ENCODE measurements at places on chromosomes 16 and 17. TPM values are rescaled to one million over a fixed set of nuclear protein-coding genes. Genes with fewer than 3 reads are reported as not detected.
A peak's percentile ranks its signal among the peaks of the same experiment; 100 is the strongest.

The ZSCAN10 gene
- 0.38 TPM for total RNA-seq

The KRTAP3-2 gene
- total RNA-seq: not detected

The C17orf78 gene
- total RNA-seq: not detected

The ELP5 gene
- total RNA-seq: 60.6 TPM

The FAM222B gene
- total RNA-seq: 9.4 TPM

The DNAI2 gene
- not detected for total RNA-seq

The MT1A gene
- 19.4 TPM for total RNA-seq

The ZP2 gene
- total RNA-seq: not detected

DNA sequence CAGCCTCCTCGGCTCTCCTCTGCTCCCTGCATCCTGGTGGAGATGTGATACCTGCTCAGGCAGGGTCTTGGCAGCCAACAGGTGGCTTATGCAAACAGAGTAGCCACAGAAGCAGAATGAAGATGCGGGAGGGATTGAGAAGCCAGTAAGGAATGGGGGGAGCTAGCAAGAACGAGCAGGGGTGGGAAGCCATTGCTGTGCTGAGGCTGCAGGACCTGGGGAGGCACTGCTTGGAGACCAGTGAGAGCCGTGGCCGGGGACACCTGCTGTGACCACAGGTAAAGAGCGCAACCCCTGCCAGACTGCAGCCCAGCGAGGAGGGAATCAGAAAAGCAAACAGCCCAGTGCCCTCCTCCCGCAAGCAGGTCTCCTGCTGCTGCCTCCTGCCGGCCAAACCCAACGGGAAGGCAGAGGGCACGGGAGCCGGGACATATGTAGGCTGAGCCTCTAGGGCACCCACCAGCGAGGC is 14.7 kb downstream of the AIPL1 start:
- no peak for DNase-seq

- peak; percentile 85 for DNase-seq
Measured at GRCh38 chr16:82700541-82701235, 73.9 kb downstream of the CDH13 start.

- no peak for DNase-seq
Measured at GRCh38 chr17:60559995-60560859, 34.2 kb upstream of the APPBP2 start.

GRCh38 chr16:23754594-23755483 is at the start of gene CHP2:
Gene CHP2, plus strand, starts transcription at chr16:23755026. Its CDS starts 24 bp downstream, at chr16:23755050.
- DNase-seq: no peak

- DNase-seq: no peak
Measured at GRCh38 chr16:89738072-89738377, 16.7 kb downstream of the ZNF276 start.

- no peak for DNase-seq
Measured at GRCh38 chr16:85477801-85478363, 135.2 kb upstream of the GSE1 start.

DNA sequence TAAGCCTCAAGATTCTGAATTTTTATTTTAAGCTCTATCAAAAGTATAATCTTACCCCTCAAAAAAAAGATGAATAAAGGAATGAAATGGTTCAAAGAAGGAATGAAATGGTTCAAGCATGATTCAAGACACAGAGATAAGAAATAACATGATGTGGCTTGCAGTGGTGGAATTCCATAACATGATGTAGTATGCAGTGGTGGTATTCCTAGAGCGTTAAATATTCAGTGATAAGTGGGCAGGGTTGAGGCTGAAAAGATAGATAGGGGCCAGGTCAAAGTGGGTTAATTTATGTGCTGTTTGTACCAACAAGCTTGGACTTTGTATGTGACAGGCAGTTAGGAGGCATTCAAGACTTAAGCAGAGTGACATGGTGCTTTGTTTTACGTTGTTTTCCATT is 29.6 kb downstream of the TNRC6A start:
- DNase-seq: no peak

- DNase-seq: no peak
Measured at GRCh38 chr16:23317751-23318150, 15.6 kb downstream of the SCNN1B start.
